ENCODE measurements at places on chromosomes 12 and 14.

DNA sequence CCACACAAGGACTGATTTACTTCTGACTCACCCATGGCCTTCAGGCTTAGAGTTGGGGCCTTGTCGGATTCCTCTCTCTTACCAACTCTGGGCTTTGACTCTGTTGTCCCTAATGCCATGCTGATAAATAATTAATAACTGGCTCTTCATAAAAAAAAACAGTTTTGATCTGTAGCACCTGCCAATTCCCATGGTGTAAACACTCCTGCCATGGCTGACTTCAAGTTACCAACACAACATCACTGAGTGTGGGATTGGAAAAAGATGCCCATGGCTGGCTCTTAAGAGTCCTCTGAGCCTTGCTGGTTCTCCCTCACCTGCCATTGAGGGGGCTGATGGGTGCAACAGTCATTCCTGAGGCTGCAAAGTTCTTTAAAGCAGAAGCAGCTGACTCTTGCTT is 104.8 kb downstream of the KIF26A start:
- DNase-seq, result no peak

- DNase-seq, result no peak
Measured at GRCh38 chr12:106288494-106289195, 13.9 kb upstream of the TCP11L2 start.

GRCh38 chr14:73745571-73746519 is 31.7 kb upstream of the PNMA1 start:
- DNase-seq, result no peak

GRCh38 chr14:32727832-32728231 is 210.8 kb upstream of the NPAS3 start:
- DNase-seq, result no peak

DNA sequence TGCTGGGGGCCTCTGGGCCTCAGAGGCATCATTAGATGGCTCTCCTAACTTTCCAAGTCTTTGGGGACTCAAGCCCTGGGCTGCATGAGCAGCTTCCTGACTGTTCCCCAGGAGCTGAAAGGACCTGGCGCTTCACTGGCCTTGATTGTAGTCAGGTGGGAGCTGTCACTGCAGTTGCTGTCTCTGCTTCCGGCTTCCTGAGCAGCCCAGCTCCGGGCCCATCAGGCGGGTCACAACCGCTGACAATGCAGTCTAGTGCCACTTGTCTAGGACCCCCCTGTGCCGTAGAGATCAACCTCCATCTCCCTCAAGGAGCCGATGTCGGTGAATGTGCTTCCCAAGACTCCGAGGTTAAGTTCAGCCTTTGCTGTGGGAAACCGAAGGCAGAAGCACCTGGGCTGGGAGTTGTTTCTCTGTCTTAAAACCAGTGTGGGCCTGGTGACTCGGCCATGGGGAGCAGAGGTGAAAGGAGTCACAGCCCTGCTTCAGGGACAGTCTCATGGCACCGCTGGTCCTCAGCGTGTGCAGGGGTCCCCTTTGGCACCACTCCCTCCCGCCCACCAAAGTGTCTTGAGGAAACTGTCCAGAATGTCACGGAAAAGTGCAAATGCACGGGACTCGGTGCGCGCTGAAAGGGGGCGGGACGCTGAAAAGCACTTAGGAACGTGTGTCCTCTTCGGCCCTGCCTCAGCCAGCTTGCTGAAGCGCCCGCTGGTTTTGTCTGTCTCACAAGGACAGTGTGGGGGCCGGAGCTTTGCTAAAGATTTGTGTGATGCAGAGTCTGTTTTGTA is 44.8 kb downstream of the PRIMA1 start:
- no peak for DNase-seq

DNA sequence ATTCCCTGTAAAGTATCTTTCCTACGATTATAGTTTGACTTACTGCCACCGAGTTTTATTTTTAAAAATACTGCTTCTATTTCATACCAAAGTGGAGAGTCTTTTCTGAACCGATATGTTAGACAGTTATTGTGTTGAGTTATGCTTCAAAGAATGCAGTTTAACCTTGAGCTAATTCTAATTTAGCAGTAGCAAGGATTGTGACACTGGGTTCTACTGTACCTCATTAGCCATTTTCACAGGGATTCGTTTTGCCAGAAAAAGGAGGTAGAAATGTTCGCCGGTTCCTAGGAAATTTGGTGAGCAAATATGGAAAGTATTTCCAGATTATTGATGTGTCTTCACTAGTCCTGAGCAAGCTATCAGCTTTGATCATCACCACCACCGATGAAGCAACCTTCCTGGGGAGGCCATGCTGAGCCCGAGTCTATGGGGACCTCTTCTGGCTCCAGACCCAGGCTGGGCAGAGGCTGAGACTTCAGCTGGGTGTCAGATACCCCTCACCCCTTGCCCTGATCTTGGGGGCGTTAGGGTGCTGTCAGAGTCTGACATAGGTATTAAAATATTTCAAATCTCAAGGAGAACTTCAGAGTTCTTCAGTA is 13.6 kb downstream of the GLRX5 start:
- no peak for DNase-seq

GRCh38 chr12:132145334-132145733 is 1.1 kb downstream of the NOC4L start:
- DNase-seq, result no peak
